ENCODE measurements at places on chromosomes 7 and 10.

DNA sequence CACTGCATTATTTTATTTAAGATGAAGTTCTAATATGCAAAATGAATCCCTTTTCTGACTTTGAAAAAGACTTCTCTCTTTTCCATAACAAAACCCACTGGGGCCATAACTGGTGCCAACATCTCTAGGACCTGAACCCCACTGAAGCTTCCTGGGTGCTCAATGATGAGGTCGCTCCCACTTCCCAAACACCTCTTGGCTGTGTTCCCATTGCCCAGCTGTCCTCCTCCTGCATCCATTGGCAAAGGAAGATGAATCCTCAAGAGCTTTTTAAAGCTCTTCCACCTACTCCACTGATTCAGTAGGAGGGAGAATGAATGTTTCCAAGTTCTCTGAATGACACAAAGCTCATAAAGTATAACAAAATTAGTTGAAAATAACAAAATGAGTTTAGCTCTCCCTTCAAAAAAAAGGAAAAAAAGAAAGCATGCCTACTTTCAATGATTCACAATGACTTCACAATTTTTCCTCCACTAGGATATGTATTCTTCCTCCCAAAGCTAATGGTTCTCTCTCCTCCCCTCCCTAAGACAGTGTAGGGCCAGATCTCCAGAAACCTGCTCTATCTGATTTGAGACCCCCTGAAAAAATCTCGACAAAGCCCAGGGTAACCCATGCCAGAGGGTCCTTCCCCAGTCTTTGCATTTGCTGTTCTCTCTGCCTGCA, 64.8 kb downstream of the SORBS1 start:
- no peak for DNase-seq

- DNase-seq: no peak
Observed at GRCh38 chr7:51230324-51230625, 86.3 kb downstream of the COBL start.

GRCh38 chr7:54781134-54781920, 22.3 kb upstream of the SEC61G start:
- DNase-seq: no peak

- no peak for DNase-seq
Observed at GRCh38 chr7:12570168-12570533, 369 bp upstream of the SCIN start.

DNA sequence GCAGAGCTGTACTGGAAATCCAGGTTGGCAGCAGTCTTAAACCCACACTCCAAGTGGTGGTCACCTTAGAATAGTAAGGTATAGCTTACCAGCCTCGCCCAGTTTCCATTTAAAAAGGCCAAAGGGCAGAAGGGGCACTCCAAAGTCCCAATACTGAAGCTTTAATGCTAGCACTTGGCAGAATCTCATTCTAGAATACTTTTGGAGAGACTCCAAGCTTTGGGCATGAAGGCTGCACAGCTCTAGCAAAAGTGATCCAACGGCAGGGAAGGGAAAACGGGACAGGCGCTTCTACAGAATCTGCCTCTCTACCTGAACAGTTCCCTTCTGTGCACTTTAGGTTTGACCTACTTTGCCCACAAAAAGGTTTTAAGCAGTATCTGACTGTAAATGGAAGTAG, 19.7 kb downstream of the SMURF1 start:
- DNase-seq: no peak

DNA sequence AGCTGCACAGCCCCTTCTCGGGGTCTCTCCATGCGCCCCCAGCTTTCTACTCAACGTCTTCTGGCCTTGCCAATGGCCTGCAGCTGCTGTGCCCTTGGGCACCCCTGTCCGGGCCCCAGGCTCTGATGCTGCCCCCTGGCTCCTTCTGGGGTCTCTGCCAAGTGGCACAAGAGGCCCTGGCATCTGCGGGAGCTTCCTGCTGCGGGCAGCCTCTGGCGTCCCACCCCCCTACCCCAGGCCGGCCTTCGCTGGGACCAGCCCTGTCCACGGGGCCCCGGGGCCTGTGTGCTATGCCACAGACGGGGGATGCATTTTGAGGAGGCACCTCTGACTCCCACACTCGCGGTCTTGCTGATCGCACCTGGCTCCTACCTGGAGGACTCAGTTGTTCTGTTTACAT, 2.3 kb downstream of the VENTX start:
- no peak for DNase-seq

Measured in osteoblast (primary cell).